ENCODE measurements at places on chromosomes 5 and 9.
A peak's percentile ranks its signal among the peaks of the same experiment; 100 is the strongest.

DNA sequence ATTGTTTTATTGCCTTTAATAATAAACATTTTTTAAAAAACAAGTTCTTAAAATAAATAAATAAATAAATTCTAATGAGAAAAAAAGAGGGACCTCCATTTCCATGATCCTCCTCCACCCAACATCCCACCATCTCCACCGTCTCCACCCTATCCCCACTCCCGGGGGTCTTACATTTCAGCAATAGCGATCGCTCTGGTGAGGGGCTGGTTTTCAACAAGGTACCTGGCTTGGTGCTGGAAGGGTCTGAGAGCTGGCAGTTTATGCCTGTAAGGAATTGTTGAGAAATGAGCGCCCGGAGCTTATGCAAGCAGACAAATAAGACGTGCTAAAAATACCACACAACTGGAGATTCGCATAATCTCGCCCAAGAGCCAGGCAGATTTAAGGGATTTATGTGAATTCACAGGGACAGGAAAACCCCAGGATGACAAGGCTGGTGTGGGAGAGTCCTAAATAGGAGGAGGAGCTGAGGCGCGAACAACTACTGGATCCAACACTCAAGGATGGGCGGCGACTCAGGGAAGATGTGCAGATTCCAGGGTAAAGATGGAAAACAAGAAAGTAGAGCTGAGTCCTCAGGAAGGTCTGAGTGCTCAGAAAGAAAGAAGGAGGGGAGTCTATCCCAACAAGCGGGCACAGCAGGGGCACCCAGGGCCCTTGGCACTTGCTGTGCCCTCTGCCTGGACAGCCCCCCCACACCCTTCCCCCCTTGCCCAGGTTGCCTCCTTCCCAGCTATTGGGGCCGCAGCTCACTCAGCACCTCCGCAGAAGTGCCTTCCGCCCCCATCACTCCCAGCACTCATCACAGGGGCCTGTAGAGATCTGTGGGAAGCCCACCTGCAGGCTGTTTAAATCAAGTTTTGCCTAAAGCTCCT lies 27.0 kb downstream of the TRIM14 start:
- DNase-seq = peak; percentile 39

DNA sequence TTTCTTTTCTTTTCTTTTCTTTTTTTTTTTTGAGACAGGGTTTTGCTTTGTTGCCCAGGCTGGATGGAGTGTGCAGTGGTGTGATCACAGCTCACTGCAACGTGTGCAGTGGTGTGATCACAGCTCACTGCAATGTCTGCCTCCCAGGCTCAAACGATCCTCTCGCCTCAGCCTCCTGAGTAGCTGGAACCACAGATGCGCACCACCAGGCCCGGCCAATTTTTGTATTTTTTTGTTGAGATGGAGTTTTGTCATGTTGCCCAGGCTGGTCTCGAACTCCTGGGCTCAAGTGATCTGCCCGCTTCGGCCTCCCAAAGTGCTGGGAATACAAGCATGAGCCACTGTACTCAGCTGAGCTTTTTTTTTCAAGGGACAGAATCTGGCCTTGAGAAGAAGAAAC lies 36.8 kb upstream of the TJP2 start:
- DNase-seq = no peak

- no peak for DNase-seq
These were observed 1.5 kb downstream of the PRRC2B start for GRCh38 chr9:131395157-131396098.

GRCh38 chr5:92544596-92544995 lies 1036.4 kb downstream of the NR2F1-AS1 start:
- DNase-seq = no peak

GRCh38 chr5:137501846-137502406 lies 2.8 kb upstream of the SPOCK1 start:
- peak; percentile 24 for DNase-seq

DNA sequence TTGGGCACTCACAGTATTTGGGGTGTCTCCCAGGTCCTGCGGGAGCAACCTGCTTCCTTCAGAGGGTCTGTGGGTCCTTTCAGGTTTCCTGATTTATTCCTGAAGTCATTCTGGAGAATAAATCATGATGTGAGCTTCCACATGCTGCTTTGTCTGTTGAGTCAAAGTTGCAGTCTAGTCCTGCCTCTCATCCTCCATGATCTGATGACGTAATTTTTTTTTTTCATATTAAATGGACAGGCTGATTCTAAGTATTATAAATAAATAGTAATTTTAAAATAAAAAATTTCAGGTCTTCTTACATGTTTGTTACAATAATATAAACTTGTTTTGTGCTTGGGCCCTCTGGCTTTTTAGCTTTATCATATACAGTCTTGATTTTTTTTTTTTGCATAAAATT lies 26.3 kb upstream of the RIOK2 start:
- no peak for DNase-seq

GRCh38 chr5:133461796-133462516 lies 150.4 kb downstream of the FSTL4 start:
- DNase-seq = no peak

DNA sequence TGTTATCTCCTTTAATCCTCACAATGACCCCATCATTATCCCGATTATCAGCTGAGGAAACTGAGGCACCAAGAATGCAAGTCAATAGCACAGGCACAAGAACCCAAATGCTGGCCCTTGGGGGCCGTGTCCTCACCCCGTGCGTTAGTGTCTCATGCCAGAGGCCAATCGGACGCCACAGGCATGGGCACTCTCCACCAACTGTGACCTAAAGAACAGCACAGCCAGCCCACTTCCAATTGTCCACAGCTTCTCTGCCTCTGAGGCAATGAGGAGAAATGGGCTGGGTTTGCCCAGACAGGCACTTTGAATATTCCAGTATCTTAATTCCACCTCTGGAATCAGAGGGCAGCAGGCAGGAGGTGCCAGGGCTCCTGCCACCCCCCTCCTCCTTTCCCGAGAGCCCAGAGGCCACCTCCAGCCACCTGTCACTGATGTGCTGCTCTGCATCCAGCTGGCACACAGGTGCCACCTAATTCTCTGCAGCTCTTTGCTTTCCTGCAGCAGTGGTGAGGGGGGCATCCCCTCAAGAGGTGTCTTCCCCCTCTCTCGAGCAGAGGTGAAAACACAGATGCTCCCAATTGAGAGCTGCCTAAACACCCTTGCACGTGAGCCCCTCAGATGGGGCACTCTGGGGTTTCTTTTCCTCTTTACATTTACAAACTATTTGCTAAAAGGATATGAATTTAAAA lies 107.5 kb downstream of the ROR2 start:
- DNase-seq = no peak

- peak; percentile 15 for DNase-seq
These were observed 174.2 kb downstream of the OXCT1 start for GRCh38 chr5:41695920-41696582.

DNA sequence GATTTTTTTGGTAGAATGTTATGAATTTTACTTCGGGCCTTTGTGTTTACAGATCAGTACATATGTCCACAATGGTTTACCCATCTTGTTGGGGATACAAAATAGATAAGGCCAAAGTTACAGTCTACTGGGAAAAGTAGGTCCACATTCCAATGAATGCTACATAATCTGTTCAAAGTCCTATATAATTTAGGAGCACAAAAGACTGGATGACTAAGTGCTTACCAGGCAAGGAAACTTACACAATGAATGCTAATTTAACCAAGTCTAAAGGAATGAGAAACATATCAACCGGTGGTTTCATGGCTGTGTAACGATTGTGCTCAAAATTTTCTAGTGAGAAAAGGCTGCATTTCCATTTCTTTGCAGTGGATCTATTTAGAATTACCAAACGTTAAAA lies 97.4 kb upstream of the TRPM3 start:
- DNase-seq = peak; percentile 2

DNA sequence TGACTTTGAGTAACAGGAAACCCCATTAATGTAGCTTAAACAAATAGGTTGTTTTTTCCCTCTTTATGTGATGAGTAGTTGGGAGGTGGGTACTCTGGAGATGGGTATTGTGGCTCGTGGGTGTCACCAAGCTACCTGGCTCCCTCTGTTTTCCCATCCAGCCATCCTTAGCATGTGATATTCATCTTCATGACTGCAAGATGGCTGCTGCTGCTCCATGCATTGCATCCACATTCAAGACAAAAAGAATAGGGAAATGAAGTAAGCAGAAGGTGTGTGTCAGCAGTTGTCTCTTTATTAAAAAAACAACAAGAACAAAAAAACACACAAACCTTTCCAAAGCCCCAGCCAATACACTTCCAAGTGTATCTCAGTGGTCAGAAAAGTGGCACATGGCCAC lies 6.5 kb upstream of the ARHGAP26 start:
- no peak for DNase-seq

- DNase-seq = peak; percentile 35
These were observed 107.6 kb upstream of the COL5A1 start for GRCh38 chr9:134533850-134534588.

GRCh38 chr9:78348848-78349247 lies 51.9 kb downstream of the PSAT1 start:
- no peak for DNase-seq

- DNase-seq = peak; percentile 21
These were observed 33.1 kb upstream of the ZNF462 start for GRCh38 chr9:106829666-106830408.

DNA sequence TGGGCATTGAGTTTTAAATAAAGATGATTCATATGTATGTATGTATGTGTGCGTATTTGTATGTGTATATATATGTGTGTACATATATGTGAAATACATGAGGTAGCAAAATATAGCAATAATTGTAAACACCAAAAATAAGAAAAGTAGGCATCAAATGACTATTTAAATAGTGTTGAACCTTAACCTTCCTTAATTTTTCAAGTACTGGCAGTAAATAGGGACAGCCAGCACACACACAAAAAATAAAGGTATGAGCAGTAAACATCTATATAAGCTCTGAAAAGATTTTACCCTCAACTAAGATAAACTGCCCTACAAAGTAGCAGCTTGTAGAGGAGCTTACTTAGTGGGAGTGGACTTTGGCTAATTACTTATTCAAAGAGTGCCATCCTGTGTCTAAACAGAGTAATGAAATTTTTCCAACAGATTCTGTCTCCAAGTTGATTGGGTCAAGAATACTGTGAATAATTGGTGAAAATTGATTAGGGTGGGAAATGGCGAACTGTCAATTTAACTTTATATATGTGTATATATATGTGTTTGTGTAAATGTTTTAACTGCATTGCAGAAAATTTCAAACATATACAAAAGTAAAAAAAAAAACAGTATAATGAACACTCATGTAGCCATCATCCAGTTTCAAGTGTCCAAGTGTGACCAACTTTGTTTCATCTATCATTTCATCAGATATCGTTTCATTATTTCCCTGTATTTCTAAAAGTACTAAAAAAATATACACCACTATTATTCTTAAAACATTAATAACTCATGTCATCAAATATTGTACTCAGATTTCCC lies 2.0 kb upstream of the ADAMTS6 start:
- peak; percentile 78 for DNase-seq

GRCh38 chr5:169576181-169576598 lies 7.4 kb upstream of the SPDL1 start:
- peak; percentile 91 for DNase-seq

DNA sequence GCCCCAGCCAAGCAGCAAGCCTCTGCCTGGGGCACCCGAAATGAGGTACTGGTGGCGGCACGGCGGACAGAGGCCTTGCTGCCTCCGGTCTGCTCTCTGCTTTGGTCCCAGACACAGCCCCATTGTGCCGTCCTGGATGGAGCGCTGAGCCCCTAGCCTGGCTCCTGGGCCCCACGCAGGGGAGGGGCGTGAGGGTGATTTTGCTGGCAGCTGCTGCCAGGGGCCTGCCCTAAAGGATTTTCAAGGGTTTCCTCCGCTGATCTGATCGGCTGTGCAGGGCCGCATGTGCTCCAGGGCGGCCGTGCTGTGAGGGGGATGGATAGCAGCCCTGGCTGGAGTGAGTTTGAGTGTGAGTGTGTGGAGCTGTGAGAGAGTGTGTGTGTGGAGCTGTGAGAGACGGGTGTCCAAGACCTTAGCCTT lies 1.3 kb downstream of the GPSM1 start:
- peak; percentile 35 for DNase-seq

GRCh38 chr5:84695330-84695729 lies 310.6 kb upstream of the EDIL3 start:
- no peak for DNase-seq

GRCh38 chr5:166329149-166329800 lies 1962.2 kb upstream of the WWC1 start:
- DNase-seq = no peak

- DNase-seq = no peak
These were observed 238.8 kb downstream of the SMARCA2 start for GRCh38 chr9:2253636-2254580.

DNA sequence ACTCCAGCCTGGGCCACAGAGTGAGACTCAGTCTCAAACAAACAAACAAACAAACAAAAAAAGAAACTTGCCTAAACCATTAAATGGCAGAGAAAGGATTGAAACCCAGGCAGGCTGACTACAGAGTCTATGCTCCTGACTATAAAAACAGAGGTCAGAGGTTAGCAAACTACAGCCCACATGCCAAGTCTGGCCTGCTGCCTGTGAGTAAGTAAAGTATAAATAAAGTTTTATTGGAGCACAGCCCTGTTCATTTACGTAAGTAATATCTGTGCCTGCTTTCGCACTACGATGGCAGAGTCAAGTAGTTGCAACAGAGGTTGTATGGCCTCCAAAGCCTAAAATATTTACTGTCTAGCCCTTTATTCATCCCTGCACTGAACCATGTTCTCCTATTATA lies 11.6 kb downstream of the POLR1E start:
- no peak for DNase-seq

All from fibroblast of skin of scalp (primary cell).